ENCODE measurements at places on chromosomes 7 and 10.

DNA sequence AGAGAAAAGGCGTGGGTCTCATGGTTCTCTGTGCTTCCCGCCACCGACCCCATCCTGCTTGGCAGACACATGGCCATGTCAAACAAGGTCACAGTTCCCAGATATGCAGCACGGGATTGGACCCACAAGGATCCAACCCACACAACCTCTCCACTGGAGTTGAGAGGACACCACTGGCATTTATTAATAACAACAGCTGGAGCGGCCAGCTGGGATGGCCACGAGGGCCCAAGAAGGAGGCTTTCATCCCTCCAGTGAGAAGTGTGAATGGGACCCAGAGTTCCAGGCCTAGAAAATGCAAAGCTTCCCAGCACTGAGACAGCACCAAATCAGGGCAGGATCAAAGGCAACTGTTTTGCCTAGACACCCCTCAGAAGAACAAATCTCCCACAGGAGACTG is 31.5 kb downstream of the FGFR2 start:
- DNase-seq = no peak

DNA sequence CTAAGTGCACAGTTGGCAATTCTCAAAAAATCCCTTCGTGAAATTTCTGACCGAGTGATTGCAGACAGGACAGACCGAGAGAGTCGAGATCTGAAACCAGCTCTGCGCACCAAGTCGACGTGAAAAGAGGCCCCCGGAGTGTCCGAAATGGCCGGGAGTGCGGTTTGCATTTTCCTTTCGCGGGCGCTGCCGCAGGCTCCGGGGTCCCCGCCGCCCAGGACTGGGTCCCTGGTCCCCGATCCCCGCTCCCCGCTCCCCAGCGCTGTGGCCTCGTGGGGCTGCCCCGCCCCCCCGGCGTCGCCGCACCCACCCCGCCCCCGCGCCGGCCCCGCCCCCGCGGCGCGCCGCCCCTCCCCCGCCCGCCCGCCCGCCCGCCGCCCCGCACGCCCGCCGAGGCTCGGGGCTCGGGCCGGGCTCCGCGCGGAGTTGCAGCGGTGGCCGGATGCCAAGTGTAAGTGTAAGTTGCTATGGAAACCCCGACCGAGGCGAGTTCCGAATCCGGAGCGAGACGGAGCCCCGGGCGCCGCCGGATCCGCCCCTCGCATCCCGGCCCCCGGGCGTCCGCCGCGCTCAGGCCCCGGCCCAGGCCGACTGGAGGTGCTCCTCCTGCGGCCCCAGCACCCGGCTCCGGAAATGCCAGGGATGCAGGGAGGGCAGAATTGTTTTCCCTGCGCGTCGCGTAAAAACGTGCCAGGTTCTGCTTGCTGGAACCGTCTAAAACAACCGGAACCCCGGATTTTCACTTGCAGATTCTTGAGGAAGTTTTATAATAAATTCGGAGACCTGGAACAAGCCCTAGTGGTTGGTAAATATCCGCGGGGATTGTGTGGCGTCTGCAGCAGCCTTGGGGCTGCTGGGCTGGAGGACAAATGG is 4.6 kb downstream of the BMI1 start:
- DNase-seq = peak; percentile 63

GRCh38 chr7:1536455-1536742 is 5.9 kb downstream of the MAFK start:
- DNase-seq = no peak

- DNase-seq = no peak
Measured at GRCh38 chr7:141563956-141564623, 12.9 kb downstream of the AGK start.

DNA sequence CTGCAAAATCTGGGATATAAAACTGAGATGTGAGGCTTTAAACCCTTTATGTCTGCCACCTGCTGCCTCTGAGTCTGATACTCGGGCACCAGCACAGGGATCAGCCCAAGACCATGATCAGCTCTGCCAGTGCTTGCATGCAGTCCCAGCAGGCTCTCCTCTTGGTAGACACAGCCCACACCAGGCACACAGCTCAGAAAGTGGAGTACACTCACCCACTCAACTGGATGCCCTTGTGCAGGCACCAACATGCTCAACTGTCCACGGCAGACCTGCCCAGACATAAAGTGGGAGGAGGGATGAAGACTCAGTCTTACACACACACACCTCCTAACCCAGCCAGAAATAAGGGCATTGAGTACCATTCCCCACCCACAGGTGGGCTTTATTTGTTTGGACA is 18.2 kb upstream of the MYH16 start:
- DNase-seq = no peak

GRCh38 chr10:67772894-67773511 is 65.0 kb downstream of the DNAJC12 start:
- no peak for DNase-seq

GRCh38 chr7:35699796-35700305 is 4.9 kb upstream of the HERPUD2 start:
- DNase-seq = peak; percentile 74

DNA sequence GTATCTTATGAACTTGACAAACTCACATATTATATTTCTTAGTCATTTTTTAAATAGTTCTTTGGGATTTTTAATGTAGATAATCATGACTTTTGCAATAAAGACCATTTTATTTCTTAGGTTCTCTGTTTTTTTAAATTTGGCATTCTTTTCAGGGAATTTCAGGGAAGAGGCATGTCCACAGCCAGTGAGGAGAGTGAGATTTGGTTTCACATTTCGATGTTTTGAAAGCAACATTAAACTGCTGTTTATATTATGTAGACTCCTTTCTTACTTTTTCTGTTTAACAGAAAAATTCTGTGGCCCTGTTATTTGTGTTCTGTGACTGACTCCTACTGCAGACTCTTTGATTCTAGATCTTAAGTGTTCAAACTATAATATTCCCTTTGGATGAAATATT is 153.7 kb downstream of the FAM107B start:
- no peak for DNase-seq

DNA sequence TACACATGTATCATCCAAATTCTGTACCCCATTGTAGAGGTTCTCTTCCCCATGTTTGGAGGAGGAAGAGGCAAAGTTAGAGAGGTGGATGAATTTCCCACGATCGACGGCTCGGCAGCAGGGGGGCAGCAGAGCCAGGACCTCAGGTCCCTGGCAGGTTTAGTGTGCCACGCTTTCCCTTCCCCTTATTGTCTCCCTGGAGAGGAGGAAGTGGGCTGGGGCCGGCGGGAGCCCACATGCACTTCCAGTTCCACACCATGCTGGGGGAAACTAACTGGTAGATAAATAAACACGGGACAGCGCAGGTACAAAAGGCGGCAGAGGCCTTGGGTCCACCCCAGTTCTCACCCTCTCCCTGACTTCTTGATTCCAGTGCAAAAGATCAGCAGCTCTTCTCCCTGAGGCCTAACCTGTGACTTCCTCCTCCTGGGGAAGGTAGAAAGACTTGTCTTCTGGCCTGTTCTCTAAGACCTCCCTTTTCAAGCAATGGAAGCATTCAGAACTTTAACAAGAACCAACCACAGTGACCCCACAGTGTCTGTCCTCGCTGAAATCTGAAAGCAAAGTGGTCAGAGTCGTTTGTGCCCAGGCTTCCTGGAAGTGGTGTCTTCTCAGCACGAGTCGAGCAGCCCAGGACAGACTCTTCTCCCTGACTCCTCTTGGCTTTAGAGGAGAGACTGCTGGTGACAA is 30.5 kb upstream of the SRGN start:
- DNase-seq = no peak

DNA sequence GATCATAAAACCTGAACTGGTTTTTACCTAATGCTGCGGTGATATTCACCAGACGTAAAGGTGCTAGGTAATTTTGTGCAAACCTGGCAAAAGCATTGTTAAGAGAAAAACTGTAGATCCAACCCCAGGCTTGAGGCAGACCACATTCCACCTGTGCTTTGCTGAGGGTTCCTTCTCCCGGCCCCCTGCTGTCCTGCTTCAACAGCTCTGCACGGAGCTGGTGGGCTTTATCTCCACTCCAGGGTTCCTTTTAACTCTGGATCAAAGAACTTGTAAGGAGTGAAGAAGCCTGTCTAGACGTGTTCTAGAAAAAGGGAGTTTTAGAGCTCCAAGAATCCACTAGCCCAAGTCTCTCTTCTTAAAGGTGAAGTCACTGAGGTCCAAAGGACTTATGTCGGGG is 87.5 kb upstream of the NMT2 start:
- no peak for DNase-seq
